Dorsolateral prefrontal cortex (tissue), 122 donors: ENCODE measurements at places on chromosomes 2 and 18.

DNA sequence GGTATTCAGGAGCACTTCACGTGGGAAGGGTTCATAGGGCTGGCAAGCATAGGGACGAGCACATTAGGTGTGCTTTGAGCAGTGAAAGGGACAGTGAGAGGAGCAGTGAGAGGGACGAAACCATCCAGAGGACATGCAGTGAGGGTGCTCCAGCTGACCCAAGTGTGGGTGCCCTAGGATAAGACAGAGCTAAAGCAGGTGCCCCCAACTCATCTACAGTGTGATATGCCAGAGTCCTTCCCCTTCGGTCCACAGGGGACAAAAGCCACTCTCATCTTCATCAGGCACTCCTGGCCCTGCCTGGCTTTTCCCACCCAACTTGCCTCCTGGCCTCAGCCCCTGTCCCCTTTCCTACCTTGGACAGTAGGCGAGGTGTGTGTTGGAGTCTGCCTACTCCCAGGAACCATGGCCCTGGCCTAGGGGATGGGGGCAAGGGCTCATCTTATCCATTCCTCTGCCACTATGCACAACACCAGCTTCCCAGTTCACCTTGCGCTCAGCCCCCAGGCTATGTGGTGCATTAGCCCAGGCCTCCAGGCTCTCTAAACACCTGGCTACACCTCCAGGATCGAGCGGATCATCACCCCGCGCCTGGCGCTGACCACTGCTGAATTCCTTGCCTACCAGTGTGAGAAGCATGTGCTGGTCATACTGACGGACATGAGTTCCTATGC is 16.1 kb upstream of the ANKRD53 start:
- no peak for DNase-seq

- DNase-seq, result no peak
Measured at GRCh38 chr18:73881396-73881917, 266.2 kb downstream of the FBXO15 start.

GRCh38 chr2:70923378-70924015 is 12.2 kb upstream of the ATP6V1B1 start:
- no peak for DNase-seq

DNA sequence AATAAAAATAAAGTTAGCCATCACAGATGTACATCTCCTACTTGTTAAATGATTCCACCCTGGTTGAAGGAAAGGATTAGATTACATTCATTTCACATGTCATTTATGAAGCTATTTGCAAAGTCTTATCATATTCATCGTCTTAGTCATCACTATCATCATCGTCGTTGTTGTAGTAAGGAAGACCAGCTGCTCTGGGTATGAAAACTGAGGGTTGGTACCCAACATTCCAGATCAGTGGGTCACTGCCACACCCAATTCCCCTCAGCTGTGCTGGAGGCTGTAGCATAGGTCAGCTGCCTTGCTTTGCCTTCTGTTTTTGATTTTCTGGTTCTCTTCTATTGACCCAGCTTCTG is 20.9 kb upstream of the CCBE1 start:
- DNase-seq, result no peak

DNA sequence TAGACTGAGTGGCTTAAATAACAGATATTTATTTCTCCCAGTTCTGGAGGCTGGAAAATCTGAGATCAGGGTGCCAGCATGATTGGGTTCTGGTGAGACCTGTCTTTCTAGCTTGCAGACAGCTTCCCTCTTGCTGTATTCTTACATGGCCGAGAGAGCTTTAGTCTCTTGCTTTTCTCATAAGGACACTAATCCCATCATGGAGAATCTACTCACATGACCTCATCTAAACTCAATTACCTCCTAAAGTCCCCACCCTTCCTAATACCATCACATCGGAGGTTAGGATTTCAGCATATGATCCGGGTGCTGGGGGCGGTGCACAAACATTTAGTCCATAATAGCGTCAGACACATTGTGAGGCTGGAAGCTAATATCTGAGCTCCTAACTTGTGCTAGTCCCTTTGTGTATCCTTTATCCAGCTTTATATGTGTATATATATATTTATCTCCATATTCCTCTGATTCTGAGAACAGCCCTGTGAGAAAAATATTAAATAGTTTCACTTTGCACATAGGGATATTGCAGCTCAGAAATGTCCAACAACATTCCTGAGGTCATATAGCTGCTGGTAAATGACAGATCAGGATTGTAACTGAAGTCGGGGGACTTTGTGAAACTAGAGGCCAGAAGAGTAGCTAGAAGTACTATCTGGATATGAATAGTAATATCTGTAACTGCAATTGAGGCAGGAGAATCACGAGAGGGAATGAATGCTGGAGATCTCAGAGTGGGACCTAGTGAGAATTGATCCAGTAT is 28.9 kb downstream of the MARCHF4 start:
- no peak for DNase-seq

DNA sequence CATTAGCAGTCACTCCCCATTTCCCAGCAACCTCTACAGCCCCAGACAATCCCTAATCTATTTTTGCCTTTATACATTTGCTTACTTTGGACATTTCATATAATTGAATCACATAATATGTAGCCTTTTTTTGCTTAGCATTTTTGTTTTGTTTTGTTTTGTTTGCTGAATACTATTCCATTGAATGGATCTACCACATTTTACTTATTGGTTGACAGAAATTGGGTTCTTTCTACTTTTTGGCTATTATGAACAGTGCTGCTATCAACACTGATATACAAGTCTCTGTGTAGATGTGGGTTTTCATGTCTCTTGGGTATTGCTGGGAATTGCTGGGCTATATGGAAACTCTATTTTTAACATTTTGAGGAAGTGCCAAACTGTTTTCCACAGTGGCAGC is 7.6 kb downstream of the PTPN18 start:
- no peak for DNase-seq

GRCh38 chr18:58043491-58044369 is at the start of gene NEDD4L:
NEDD4L (plus strand) TSS chr18:58044226; CDS start chr18:58044661, 435 bp downstream.
- peak; percentile 87 for DNase-seq

DNA sequence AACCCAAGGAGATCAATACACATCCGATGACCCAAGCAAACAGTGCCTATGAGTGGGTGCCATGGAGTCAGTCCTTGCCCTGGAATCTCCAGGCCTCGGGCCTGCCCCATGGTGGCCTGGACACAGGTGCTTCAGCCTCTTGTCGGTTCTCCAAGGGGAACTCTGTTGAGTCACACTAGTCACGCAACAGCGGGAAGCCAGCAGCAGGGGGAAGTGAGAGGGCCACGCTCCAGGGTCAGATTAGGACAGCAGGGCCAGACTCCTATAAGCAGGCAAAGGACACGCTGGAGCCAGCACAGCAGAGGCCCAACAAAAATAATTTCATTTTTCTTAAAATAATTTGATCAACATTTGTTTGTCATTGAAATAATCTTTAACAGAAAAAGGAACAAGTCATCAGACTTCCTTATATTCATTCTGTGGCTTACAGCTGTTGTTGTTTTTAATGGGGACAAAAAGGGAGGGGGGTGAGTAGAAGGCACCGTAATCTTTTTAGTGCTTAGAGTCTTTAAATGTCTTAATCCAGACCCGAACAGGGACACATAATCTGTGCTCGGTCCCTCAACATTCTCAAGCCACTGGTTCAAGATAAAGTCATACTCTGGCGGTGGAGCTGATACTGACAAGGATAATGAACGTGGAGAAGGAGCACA is 16.4 kb upstream of the ARMC9 start:
- DNase-seq, result no peak

- DNase-seq, result no peak
Measured at GRCh38 chr2:24179683-24180082, 4.8 kb downstream of the FAM228A start.

DNA sequence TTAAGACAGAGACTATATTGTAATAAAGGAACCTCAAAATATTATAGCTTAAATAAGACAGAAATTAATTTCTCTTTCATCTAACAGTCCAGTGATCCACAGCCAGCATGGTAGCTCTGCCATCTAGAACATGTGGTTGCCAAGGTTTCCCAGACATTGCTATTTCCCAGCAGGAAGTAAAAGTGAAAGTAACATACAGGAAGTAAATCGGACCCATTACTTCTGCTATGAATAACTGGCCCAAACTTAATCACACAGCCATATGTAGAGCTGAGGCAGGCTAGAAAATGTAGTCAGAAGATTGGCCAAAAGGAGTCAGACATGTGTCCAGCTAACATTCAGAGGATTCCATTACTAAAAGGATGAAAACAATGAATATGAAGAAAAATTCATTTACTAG is 71.0 kb downstream of the NOL4 start:
- DNase-seq, result no peak

DNA sequence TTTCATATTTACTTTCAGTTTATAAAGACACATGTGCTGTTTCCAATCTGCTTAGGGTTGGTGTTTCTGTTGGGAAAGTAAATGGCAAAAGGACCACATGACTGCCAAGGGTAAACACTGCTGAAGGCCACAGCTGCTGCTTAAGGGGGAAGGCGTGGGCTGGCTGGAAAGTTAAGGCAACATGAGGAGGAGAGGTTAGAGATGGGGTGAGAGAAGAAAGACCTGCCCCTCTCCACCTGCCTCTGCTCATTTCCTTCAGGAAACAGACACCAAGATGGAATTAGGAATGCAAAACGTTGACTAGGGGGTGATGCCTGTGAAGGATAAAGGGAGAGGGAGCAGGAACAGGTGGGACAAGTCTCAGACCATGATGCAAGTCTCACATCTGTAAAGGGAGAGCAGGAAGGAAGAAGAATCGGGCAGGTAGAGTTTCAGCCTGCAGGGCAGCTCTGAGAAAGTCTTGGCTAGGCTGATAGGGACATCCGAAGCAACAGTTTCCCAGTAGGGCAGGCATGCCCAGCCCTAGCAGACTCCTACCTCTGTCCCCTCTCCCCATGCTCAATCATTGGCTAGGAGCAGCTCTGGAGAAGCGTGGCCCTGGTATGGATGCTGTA is 86.0 kb downstream of the CDC42EP3 start:
- no peak for DNase-seq

DNA sequence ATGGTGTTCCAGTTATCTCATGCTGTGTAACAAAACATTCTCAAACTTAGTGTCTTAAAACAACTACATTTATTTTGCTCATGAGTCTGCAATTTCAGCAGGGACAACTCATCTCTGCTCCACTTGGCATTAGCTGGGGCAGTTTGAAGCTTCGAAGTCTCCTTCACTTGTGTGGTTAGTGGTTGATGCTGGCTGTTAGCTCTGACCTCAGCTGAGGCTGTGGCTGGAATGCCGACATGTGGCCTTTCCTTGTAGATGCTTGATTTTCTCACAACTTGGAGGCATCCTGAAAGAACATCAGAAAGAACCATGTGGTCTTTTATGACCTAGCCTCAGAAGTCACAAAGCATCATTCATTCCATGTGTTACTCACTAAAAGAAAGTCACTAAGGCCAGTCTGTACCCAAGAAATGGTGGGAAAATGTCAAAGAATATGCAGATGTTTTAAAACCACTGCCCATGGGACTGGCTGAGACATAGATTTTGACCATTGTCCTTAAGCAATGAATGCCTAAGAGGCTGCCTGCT is 3.8 kb upstream of the TMSB10 start:
- no peak for DNase-seq

GRCh38 chr2:201262718-201263117 is 2.4 kb downstream of the CASP8 start:
- no peak for DNase-seq

DNA sequence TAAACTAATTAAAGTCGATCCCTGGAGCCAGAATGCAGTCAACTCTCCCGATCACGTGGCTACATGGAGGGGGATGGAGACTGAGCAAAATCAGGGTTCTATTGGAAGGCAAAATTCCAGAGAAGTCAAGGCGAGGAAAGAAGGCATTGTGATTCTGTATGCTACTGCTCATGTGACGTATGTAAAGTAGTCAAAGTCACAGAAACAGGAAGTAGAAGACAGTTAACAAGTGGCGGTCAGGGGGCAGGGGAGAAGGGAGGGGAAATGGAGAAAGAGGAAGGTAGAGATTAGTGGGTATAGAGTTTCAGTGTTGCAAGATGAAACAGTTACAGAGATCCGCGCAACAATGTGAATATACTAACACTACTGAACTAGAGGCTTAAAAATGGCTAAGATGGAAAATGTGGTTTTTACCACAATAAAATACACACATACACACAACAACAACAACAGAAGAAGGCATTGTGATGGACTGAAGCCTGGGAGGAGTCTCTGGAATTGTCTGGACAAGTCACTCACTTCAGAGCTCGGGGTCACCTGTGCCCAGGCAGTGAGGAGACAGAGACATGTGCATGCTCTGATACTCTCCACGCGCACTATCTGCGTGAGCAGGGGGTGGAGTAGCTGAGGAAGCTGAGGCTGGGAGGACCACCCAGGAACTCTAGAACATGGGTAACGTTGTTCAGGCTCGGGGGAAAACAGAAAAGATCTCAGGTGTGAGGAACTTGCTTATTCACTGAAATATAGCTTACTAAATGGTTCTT is 89.9 kb upstream of the CDCA7 start:
- no peak for DNase-seq

- DNase-seq, result no peak
Measured at GRCh38 chr2:196275646-196276352, 104.4 kb upstream of the STK17B start.

- no peak for DNase-seq
Measured at GRCh38 chr2:124318913-124319312, 293.8 kb downstream of the CNTNAP5 start.

DNA sequence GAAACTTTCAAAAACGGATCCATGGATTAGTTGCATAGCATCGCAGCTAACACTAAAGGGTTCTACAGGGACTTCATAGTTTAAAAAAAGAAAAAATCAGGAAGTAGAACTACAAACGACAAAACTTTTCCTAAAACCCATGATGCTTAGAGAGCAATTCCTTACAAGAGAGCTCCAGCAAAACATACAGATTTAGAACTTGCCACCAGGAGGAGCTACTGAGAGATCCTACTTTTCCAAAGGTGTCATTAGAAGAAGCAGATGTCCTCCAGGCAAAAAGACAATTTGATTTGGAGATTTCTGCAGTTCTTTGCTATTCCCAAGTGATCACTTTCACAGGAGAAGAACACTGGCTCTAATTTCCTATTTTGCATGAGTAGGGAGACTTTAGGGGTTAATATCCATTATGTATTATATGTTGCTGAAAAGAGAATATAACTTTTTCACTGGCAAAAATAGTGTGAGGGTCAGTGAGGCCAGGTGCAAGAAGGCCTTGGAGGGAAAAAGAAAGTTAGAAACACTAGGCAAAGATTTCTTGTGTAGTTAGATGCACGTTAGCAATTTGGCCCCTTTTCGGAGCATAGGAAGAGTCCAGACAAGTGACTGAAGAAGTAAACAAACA is 436.2 kb downstream of the SUCLG1 start:
- no peak for DNase-seq

- no peak for DNase-seq
Measured at GRCh38 chr2:11938196-11938595, 191.8 kb downstream of the LPIN1 start.

- no peak for DNase-seq
Measured at GRCh38 chr2:200810252-200810997, 1.3 kb upstream of the BZW1 start.

DNA sequence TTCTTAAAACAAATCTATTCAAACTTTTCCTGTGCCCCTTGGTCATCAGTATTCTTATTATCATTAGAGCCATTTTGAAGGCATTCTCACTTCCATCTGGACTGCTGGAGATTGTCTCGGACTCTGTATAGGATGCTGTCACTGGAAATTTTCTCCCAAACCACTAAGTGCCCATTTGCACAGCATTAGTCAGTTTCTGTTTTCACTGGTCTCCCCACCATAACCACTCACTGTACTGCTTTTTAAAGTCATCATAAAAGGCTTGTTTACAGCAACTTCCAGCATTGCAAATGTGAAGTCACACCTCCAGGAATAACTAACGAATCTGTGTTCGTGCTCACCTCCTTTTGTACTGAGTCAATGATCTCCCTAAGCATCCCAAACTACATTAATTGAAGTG is 150.9 kb upstream of the SERTAD2 start:
- DNase-seq, result no peak
